ENCODE measurements at places on chromosomes 1 and 21.

- DNase-seq: no peak
Observed at GRCh38 chr1:1982379-1983232, 21.0 kb downstream of the CFAP74 start.

DNA sequence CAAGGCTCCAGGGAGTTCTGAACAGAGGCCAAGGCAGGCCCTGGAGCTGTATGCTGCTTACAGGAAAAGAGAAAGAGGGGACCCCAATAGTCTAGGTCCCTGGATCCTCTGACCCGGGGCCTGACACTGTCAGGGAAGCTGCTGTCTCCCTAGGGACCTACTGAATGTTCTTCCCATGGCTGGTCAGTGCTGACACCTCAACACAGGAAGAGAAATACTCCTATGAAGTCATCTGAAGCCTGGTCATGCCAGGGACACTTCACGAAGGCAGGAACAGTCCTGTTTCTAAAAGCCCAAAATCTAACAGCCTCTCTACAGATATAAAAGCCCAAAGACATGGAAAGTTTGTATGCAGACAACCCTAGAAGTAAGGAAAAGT, 1.7 kb upstream of the LAD1 start:
- no peak for DNase-seq

GRCh38 chr21:29453511-29453910, 154.8 kb downstream of the BACH1 start:
- DNase-seq: no peak

- no peak for DNase-seq
Observed at GRCh38 chr1:57820356-57821095, 396.7 kb upstream of the DAB1 start.

DNA sequence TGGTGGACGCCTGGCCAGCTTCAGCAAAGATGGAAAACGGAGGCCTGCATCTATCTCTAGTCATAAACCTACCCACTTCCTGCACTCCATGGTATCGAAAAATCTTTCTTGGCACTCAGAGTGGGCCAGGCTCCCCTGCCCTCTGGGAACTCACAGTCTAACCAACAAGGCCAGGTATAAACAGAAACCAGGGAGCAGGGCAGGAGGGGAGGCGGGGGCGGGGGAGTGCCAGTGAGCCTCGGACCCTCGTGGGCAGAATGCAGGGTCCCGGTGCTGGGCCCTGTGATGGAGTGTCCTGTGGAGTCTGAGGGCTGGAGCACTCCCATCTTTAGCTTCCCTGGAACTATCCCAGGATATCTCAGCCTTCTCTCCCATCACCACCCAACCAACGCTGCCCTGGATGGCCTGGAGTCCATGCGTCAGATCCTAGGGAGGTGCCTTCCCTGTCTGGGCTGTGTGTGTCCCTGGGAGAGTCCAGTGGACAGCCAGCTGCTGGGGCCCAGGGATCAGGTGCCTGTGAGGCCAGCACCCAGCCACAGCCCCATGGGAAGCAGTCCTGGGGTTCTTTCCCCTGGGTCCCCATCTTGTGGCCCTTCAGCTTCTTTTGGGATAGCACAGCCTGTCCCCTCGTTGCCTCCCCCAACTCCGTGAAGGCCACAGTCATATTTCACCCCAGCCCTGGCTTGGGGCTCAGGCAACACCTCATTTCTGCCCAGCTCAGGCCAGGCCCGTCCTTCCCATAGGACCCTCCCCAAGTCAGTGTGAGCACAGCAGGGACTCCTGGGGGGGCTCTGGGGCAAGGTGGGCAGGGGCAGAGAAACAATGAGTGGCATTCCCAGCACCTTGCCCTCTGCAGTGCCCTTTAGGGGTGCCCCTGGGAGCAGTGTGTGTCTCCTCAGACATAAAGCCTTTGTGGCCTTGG, 1.1 kb upstream of the EPS8L3 start:
- no peak for DNase-seq

DNA sequence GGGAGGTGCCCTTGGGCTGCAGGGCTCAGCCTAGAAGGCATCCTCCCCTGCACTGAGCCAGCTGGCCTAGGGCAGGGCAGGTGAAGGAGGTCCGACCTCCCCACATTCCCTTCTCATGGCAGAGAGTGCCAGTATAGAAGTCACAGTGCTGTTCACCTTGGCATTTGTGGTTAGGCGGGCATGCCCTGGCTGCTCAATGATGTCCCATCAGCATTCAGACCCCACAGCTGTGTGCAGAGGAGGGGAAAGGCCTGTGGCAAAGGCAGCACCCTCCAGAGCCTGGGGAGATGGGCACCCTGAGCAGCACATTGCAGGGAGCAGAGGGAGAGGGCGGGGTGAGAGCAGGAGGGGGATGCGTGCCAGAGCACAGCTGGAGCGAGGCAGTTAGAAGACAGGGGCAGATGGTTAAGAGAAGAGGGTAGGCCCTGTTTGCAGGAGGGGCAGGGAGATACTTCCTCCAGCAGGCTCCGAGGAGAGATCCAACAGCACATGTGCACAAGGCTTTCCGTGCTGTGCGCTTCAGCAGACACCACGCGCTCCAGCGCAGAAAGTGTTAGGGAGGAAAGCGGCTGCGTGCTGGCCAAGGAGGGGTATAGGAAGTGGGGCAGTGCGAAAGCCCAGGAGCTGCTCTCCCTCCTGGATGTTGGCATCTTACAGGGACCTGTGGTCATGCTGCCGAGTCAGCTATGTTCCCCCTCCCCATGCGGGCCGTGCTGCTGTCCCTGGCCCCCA, 43.7 kb upstream of the COL6A1 start:
- DNase-seq: no peak

DNA sequence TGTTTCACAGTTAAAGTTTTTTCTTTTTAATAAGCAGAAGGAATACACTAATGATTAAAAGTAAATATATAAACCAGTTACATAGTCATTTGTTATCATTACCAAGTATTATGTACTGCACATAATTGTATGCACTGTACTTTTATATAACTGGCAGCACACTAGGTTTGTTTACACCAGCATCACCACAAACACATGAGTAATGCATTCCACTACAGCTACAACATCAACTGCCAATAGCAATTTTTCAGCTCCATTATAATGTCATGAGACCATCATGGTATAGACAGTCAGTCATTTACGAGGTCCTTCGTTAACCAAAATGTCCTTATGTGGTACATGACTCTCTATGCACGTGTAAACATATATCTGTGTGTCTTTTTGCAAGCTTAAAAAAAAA, 35.2 kb downstream of the SCYL3 start:
- no peak for DNase-seq

DNA sequence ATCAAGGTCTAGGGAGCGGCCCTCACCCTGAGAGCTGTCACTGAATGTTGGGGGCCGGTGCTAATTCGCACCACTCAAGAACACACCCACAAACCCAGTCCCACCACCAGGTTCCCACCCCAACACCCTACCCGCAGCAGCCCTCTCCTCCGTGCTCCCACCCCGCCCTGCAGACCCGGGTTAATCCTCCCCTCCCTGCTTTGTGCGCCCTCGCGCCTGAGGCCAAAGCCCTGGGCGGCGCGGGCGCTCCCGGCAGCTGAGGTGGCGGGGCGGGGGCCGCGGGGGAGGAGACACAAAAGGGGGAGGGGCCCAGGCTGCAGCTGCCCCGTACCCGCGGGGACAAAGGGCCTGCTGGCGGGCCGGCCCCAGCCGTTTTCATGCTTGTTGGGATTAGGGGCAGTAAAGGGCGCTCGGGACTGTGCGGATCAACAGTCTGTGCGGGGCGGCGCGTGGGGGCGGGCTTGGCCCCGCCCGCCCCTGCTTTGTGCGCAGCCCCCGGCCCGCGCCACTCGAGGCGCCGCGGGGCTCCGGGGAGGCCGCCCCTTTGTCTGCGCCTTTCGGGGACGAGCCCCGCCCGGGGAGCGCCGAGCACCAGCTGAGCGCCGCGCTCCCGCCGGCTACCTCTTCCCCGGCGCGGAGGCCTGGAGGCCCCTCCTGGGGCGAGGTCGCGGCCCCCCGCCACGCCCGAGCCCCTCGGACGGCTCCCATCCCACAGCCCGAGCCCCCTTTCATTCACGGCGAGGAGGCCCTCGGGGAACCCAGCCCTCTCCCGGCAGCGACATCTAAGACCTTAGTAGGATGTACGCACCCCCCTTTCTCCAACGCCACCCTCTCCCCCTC, 10.9 kb downstream of the C1orf216 start:
- DNase-seq: no peak

GRCh38 chr21:15443740-15444117, 286.1 kb upstream of the USP25 start:
- no peak for DNase-seq

DNA sequence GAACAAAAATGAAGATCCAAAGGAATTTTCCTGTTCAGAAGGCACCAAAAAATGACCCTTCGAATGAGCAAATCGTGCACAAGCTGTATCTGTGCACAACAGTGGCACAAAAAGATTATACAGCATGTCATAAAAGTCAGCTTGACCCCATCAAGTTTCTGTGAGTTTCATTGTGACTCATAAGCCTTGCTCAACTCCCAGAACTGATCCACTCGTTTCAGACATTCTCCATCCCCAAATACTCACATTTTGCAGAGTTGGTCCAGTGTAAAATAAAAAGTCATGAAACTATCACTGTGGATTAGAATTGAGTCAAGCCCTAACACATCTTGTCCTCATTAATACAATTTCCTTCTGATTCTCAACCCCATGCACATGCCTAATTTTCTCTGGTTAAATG, 174.7 kb upstream of the PKN2 start:
- no peak for DNase-seq

All from NCI-H748 treated with DMSO at 0.1 percent for 48 hours (cell line).